ENCODE measurements at places on chromosomes 12 and 14. TPM values are rescaled to one million over a fixed set of nuclear protein-coding genes. Genes with fewer than 3 reads are reported as not detected.

DNA sequence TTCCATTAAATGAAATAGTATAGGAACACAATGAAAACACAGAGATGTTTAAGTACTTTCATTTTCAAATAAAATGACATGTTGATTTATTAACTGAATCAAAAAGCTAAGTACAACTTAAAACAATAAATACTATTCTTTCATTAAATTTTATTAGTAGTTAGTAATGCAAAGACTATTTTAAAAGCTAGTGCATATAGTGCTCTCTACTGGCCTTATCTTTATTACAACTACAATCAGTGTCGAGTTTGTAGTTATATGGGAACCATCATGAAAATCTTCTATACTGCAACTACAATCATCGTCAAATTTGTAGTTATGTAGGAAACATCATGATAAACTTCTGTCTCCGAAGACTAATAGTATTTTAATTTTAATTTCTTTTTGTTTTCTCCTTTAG lies 8.9 kb upstream of the LIN7A start:
- DNase-seq, result no peak

GRCh38 chr12:3816266-3816665 lies 56.9 kb downstream of the PARP11 start:
- DNase-seq, result no peak

DNA sequence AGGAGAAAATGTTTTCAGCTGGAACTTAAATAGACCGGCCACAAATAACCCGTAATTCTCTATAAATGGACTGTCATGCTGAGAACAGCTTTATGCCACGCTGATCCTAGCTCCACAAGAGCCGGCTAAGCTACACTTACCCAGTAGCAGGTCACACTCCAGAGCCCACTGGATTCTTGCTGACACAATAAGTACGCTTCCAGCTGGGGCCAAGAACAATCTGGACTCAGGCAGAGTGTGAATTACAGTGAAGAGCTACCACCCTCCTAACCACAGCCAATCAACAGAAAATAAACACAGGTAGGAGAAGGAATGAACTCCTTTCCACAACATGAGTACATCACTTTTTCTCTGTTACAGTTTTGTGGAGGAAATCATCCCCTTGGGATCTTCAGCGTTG lies 531.3 kb downstream of the GALC start:
- no peak for DNase-seq

DNA sequence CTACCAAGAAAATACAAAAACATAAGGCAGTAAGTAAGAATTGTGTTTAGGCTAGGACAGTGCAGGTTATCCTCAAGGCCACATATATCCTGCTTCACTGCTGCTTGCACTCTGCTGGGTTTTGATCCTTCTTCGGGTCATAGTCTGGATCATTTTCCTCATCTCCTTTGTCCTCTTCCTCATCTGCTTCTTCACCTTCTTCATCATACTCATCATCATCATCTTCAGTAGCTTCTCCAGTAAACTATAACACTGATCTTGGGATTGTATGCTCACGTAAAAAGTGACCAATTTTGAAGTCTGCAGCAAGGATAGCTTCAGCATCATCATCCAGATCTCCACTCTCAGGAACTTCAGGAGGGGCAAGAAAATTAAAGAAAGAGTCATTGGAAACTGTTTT lies 29.4 kb downstream of the YARS2 start:
- DNase-seq, result no peak

DNA sequence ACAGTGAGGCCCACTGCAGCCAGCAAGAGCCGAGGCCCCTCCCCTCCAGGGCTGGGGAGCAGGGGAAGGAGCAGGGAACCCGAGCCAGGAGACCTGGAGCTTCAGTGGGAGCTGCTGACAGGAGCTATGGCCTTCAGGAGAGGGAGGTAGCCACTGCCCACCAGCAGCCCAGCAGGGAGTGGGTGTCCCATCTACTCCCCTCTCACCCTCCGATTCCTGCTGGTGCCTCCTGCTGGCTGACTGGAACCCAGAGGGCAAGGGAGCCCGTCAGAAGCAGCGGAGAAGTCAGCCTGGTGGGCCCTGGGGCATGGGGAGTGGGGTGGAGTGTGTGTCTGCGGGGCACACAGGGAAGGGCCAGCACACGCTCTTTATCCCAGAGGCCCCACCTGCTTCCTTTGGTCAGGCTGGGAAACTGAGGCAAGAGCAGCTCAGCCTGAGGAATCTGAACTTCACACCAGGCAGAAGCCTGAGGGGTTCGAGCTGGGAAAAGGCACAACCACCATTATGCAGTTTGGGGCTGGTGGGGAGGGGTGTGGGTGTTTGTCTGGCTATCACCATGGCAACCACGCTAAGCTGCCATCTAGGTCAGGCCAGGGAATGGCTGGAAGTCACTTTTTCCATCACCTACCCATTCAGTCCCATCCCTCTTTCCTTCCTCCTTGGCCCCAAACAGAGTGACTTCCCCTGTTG lies 36.8 kb upstream of the PLEKHG6 start:
- peak; percentile 34 for DNase-seq

DNA sequence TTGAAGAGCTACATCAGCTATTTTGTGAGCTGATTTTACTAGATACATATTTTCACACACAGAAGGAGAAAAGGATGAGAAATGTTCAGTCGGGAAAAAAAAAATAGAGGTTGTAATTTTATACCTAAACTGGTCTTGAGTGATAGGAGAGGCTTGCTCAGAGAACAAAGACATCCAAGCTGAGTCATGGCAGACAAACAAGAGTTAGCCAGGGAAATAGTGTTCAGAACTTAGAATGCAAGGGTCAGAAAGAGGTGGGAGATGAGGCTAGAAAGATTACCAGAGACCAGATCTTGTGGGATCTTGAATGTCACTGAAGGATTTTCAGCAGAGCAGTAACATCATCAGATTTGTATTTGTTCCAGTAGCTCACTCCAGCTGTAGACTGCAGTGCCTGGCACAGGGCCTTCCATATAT lies 121.9 kb upstream of the ATF1 start:
- DNase-seq, result no peak

DNA sequence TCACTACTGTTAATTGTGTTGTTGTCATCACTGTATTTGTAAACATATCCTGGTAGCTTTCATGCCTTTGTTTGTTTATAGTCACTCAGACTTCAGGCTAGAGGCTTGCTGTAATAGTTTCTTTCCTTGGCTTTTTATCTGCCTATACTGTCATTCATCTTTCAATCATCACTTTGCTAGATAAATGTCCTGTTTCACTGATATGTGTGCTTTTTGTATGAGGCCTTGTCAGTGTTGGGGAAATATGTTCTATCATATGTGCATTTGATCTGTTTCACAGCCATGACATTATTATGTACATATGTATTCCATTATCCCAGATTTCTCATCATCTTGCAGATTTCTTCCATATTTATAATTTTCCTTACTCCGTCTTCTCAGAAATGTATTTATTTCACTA lies 558.9 kb upstream of the LRFN5 start:
- DNase-seq, result no peak

DNA sequence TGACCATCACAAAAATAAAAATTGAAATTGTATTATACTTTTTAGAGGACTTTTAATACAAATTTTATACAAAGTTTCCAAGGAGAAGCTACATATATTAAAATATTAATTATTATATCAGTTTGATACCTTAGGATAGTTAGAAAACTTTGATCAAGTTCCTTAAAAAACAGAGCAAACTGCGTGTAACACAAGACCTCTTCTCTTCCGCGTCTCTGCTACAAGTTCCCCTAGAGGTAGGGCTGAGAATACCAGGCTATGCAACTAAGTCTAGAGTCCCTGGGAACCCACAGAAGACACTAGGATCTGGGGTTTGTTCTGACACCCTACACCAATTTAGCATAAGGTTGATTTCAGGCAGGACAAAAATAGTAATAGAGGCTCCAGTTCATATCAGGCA lies 319.0 kb downstream of the FOXG1 start:
- no peak for DNase-seq

DNA sequence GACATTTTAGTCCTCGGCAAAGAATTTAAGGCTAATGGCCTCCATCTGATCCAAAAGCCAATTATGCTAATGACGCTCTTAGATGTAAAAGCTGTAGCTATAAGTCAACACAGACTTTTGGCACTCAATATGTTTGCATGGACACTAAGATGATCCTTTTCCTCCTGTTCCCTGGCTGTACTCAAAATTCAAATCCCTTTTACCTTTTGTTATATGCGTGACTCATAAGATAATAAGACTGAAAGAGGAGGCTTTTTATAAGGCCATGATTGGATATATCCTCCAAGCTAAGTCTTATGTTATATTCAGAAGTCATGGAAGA lies 89.8 kb downstream of the PDZRN4 start:
- DNase-seq, result no peak

GRCh38 chr14:24475261-24475660 lies 32.7 kb upstream of the SDR39U1 start:
- no peak for DNase-seq

DNA sequence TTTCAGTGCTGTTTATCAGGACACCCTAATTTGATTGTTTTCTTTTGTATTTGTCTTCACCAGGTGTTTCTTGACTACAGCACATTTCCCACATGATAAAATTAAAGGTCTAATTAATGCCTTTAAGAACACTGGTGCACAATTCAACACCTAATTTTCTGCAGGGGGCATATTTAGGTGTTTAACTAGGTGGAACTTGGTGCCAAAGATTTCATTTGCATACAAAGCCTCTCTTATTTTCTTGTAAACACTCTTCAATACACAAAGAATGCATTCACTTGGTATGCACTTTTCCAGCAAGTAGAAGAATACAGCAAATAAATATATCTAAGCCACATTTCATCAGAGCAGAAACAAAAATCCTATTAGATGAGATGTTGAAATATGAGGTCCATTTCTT lies 646.2 kb upstream of the FOXG1 start:
- no peak for DNase-seq

DNA sequence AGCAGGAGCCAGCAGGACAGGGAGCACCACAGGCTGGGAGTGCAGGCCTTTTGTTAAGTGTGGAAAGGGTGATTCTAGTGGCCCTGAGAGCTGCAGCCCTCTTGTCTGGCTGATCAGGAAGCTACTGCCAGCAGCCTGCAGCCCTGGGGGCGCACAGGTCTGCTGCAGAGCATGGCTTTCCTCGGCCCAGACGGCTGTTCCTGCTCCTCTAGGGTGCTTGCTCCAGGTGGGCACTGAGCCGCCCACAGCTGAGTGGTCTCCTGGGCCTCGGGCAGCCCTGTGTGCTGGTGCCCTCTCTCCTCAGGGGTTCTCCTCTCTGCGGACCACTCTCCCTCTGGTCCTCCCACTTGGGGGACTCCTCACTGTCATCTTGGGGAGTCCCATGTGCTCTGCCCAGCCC lies 18.9 kb downstream of the CCDC88C start:
- no peak for DNase-seq

DNA sequence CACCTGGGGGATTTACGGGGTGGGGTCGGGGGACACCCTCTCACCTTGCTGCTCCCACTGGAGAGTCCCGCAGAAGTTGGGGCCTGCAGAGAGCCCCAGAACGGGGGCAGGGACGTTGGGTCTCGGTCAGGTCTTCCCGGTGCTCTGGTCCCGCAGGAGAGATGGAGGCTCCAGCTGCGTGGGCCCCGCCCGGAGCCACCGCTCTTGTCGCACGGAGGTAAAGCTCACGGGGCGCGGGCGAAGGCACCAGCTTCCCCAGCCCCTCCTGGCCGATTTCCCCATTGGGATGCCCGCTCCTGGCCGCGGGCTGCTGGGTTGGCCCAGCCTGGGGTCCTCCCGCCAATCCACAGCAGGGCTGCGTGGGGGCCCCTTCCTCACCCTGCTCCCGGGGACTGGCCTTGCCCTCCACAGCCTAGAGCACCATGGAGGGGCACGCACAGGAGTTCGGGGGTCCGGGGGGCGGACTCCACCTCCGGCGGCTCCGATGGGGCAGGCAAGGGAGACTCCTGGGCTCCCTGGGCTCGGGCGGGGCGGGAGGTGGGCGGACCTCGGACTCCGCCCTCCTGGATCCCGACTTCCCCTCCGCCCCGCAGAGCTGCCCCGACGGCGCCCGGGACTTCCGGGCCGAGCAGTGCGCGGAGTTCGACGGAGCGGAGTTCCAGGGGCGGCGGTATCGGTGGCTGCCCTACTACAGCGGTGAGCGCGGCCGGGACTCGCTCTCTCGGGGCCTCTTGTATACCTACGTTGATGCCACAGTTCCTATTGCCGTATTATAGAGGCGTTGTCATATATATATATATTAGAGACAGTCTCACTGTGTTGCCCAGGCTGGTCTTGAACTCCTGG lies 8.4 kb downstream of the PAPLN start:
- DNase-seq, result peak; percentile 88

- peak; percentile 81 for DNase-seq
These were observed at the start of gene RBMS2 for GRCh38 chr12:56521590-56522371. RBMS2 (plus strand) TSS chr12:56521820; CDS start chr12:56522024, 204 bp downstream.

DNA sequence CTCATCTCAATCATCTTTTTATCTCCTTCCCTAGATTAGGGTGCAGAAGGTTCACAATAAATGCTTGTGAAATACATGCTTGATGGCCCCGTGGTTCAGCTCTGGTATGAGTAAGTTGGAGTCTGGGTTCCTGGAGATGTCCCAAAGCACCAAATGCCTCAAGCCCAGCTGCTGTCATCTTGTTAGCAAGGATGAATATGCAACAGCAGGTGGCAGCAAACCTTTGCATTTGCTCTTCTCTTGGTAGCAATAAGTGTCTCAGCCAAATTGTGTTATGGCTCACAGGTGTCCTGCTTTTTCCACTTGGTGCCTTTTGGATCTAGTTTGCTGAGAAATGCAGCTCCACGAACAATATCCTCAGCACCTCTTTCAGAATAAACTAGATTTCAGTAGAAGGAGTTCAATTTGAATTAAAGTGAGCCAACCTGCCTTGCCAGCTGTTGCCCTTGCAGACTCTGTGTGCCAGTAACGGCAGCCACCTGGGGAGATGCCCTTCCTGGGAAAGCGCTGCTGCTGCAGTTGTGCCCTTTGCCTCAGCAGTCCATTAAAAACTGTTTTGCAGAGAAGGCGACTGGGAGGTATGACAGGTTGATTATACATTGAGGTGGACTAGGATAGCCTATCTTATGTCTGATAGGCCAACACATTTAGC lies 417.3 kb downstream of the SNAPC1 start:
- no peak for DNase-seq

GRCh38 chr12:7021956-7022355 lies 3.7 kb upstream of the LPCAT3 start:
- no peak for DNase-seq

GRCh38 chr12:120196363-120196762 lies 1.8 kb upstream of the GCN1 start:
- no peak for DNase-seq

The CNTN1 gene
- 15.1 TPM for total RNA-seq

The SDR9C7 gene
- total RNA-seq, result not detected

The KRT71 gene
- total RNA-seq, result not detected

The PZP gene
- 0.67 TPM for total RNA-seq

The TAS2R9 gene
- total RNA-seq, result not detected

The RFX4 gene
- total RNA-seq, result not detected

The IL26 gene
- not detected for total RNA-seq

The HCAR2 gene
- 7.6 TPM for total RNA-seq

The HOXC4 gene
- 0.61 TPM for total RNA-seq

The ASIC1 gene
- total RNA-seq, result 0.35 TPM

The TMTC1 gene
- total RNA-seq, result 37.4 TPM

The B4GALNT1 gene
- 0.93 TPM for total RNA-seq

The SLC10A1 gene
- total RNA-seq, result not detected

The INTS13 gene
- 20.8 TPM for total RNA-seq

The BATF gene
- 4.9 TPM for total RNA-seq

The TPPP2 gene
- total RNA-seq, result not detected

The TGM1 gene
- total RNA-seq, result 12.3 TPM

The SLC6A12 gene
- 11.1 TPM for total RNA-seq

Data from upper lobe of right lung (tissue), 1 donor.